ENCODE measurements at places on chromosomes 6 and 20. TPM values are rescaled to one million over a fixed set of nuclear protein-coding genes. Genes with fewer than 3 reads are reported as not detected.

GRCh38 chr20:23257848-23258746 is 92.5 kb upstream of the NXT1 start:
- peak; percentile 74 for DNase-seq

DNA sequence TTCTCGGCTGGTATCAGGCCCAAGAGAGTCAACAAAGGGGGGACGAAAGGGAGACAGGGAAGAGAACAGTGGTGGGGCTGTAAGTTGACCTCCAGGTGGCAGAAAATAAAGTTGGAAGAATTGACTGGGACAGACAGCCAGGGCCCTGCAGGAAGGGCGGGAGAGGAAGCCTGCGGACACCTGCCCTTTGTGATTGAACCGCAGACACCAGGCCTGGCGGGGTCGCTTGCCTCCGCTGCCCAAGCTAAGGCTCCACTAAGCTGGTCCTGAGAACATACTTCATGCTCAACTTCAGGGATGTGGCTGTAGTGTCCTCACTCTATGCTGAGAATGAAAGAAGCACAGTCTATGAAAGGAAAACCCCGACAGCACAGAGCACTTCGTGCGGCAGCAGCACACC is 53.8 kb downstream of the RPP40 start:
- no peak for DNase-seq

GRCh38 chr6:45422503-45423110 is 44.9 kb upstream of the SUPT3H start:
- DNase-seq = peak; percentile 44

- peak; percentile 26 for DNase-seq
Measured at GRCh38 chr6:132391391-132392269, 9.6 kb downstream of the MOXD1 start.

DNA sequence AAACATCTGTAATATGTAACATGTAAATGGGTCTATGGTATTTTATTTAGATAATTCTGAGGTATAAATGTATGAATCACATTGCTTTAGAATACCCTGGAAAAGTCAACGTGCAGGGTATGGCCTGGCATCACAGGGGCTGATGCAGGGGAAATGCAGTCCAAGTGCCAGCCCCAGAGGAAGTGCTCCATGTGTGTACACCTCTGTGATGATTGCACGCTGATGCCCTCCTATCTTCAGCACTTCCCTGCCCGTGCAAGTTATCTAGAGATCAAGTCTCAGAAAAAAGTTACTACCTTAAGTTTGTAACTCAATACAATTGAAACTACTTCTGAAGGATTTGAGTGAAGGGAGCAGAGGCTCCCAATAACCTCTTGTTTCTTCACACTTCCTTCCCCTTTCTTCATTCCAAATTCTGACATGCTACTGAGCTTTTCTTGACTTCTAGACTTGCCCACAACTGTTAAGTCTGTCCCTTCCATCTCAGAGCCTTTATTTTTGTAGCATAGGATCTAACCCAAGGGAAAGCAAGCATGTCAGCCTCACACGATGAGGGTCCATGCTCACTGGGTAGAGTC is 2.2 kb downstream of the SMLR1 start:
- no peak for DNase-seq

GRCh38 chr6:122130026-122130348 is 269.5 kb upstream of the HSF2 start:
- DNase-seq = no peak

DNA sequence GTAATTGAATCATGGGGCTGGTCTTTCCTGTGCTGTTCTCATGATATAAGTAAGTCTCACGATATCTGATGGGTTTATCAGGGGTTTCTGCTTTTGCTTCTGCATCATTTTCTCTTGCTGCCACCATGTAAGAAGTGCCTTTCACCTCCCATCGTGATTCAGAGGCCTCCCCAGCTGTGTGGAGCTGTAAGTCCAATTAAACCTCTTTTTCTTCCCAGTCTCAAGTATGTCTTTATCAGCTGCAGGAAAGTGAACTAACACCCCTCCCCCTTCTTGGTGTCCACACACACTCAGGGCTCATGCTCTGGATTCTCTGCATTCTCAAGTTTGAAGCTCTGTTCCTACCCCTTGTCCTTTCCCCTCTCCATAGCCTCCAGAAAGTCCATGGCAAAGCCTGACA is 107.1 kb downstream of the THBS2 start:
- DNase-seq = no peak

- no peak for DNase-seq
Measured at GRCh38 chr20:42981253-42981652, 208.5 kb downstream of the PTPRT start.

GRCh38 chr6:129032602-129033001 is 149.7 kb downstream of the LAMA2 start:
- no peak for DNase-seq

Gene CGA
- total RNA-seq = not detected

Gene ASXL1
- total RNA-seq = 42.8 TPM
